ENCODE measurements at places on chromosomes 5 and 9.

DNA sequence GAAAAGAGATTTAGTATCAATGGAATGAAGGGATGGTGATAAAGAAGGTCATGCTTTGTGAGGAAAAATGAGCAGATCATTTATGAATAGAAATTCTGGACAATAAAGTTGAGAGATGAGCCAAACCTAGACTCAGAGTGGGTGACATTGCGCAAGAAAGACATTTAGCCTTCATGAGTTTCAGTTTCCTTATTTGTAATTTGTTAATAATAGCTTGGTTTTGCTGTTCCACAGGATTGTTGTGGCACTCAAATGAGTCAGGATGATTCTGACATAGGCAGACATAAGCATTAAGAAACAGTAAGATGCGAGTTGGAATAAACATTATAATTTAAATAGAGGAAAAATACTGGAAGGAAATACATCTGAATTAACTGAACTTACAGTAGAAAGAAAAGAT, 34.8 kb downstream of the ITGA2 start:
- DNase-seq = no peak

DNA sequence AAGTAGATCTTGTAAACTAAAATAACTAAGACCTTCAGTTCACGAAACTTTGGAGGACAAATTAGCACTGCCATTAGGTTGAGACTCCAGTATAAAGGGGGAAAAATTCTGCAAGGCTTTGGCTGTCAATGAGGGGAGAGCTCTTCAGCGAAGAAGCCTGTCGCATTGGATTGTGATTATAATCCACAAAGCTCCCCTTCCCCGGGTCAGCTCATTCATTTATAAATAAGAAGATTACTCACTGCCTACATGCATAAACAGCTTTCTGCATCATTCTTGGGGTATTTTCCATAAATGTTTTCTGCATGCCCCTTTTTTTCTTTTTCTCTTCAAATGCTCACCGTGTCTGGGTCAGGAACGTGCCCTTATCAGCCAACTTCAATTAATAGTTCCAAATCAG, 196.7 kb downstream of the EBF1 start:
- DNase-seq = no peak

DNA sequence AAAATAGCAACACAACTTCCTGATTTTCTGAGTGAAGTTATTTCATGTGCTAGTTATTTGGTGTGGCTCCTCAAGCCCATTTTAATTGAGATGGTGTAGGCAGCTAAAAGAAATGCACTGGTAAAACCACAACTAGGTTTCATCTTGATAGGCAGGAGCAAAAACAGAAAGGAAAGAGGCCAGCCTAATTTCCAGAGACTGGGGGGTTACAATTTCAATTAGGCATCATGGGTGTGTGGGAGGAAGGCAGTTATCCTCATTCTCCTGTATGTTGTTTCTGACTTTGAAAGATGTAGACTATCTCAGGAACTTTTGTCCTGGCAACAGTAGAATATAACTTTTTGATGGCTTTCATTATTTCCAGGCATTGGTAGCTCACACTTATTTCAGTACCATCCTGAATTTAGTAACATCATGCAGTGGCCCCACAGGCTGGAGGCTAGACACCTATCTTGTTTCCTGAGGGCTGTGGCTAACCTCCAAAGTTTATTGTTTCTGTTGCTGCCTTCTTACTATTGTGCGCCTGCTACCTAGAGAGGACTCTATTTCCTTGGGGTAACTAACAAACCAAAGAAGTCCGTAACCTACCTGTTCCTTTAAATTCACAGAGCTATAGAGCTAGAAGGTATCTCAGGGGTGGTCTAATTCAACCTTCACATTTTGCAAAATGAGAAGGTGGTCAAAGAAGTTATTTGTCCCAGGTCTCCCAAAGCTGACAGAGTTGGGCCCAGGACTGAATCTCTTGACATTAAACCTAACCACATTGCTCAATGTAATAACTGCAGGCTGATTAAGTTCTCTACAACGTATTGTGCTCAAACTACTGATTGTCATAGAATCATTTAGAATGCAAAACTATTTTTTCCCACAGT, 42.4 kb downstream of the FYB1 start:
- no peak for DNase-seq

- no peak for DNase-seq
Measured at GRCh38 chr5:107704681-107705401, 34.1 kb upstream of the EFNA5 start.
